ENCODE measurements at places on chromosomes 6 and 20. TPM values are rescaled to one million over a fixed set of nuclear protein-coding genes. Genes with fewer than 3 reads are reported as not detected.

DOP1A gene
- total RNA-seq, result 33.1 TPM

DNA sequence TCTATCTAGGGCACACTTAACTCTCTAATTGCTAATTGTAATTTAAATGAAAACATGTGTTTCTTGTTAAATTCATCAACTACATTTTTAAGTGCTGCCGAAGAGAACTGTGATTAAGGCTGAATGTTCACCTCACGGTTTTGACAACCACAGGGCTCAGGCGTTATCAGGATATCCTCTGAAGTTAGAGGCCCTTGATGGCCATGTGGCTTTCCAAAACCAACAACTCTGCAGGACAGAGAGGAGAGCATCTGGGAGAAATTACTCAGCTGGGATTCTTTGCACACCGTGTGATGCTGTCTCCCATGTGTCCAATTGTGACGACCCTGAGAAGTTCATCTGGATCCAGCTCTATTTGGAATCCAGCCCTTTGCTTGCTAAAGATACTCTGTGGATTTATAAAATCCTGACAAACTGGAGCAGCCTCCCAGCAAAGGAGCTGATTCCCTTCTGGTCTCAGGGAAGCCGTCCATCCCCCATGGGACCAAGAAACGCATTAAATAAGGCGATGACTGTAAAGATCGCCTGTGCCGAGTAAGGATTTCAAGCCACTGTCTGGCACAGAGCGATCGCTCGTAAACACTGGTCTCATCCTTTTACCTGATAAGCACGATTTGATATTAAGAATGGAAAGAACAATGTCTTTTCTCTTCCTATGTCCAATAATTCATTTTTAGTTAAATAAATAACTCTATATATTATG is 401.1 kb downstream of the CD83 start:
- DNase-seq, result no peak

DNA sequence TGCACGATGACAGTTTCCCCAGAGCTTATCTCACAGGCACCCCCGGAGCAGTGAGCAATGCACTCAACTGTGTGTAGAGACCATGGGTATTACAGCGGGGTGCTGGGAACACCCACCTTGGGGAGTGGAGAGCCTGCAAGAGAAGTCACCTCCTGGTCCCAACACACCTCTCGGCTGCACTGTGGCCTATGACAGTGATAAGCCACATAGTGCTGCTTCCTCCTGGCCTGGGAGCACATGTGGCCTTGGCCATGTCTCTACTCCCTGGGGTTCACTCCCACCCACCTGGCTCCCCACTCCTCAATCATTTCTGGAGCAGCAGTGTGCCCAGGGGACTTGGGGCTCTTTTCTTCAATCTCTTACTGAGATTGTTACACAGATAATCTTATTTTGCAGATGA is 77.0 kb downstream of the SLC24A3 start:
- no peak for DNase-seq

DNA sequence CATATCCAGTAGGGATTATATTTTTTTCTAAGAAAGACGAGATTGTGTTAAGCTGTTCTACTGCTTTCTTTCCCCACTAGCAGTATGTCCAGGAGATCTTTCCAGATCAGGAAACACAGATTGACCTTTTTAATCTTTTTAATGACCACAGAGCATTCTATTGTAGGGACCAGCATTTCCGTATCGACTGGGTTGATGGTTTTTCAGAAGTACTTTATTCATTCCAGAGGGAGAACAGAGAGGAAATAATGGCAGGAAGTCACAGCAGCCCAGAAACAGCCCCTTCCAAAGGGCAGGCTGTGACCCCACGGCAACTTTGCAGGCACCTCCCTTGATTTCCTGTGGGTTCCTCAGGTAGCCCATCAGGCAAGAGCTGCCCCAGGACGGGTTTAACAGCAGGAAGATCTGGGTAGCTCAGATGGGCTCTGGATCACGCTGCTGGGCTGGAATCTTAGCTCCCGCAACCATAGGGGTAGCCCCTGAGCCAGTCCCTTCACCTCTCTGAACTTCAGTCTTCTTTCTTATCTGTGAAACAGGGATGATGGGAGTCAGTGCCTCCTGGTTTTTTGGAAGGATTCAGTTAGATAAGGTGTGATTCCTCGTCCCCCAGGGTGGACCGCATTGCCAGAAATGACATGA is 23.8 kb upstream of the CHMP4B start:
- no peak for DNase-seq

GRCh38 chr6:157674061-157674460 is 149.0 kb upstream of the SNX9 start:
- no peak for DNase-seq

Measured in vagina (tissue), 2 donors.